ENCODE measurements at places on chromosomes 7 and 10.

- no peak for DNase-seq
Measured at GRCh38 chr7:158680754-158681153, 23.9 kb downstream of the NCAPG2 start.

DNA sequence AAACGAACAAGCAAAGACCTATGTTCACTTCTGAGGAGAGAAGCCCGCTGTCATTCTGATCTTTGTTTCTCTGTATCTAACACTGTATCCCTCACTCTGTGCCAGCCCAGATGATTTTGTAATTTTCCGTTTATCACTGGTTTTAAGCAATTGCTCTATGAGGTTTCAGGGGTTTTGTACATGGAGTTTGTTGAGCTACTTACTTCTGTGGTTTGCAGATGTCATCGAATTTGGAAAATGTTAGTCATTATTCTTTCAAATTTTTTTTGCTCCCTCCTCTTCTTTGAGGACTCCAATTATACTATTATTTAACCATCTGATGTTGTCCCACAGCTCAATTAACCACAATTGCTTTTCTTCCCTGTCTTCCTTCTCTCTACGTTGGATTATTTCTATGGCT lies 650.9 kb upstream of the IGFBP3 start:
- no peak for DNase-seq

DNA sequence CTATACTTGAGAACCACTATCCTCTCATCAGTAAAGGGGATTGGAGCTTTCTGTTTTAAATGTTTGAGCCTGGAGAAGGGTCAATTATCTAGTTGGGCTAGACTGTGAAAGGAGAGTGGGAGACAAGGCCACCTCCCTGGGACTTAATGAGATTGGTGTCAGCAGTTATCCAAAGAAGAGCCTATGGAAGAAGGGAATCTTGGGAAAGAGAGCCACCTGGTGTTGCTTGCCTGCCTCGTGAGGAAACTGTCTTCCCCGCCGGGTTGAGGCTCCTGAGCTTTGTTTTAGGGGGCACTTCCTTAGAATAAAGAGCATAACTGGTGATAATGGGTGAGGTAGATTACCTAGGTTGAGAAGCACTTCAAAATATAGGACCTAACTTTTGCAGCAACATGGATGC lies 32.0 kb upstream of the ABCB4 start:
- no peak for DNase-seq

DNA sequence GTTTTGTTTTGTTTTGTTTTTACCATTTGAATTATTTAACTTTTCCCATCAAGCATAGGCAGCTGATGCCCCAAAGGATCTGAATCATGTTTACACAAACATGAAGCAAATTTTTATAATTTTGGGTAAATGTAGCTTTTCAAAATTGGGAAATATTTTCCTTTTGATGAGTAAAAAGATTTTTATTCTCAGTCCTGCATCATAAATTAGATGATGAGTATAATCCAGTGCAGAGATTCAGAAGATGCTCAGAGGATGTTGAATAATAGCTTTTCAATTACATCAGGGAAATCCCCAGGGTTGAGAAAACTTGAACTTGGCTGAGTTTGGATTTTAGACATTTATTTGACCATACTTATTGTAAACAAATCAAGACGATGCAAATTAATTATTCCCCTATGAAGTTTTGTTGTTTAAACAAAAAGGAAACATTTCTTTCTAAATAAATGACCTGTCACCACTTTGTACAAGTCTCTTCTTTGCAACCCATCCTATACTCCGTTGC lies 121.7 kb downstream of the FAM204A start:
- no peak for DNase-seq

- no peak for DNase-seq
Measured at GRCh38 chr7:24972991-24973390, 7.0 kb downstream of the OSBPL3 start.

- no peak for DNase-seq
Measured at GRCh38 chr7:47957156-47957555, 8.9 kb upstream of the PKD1L1 start.

GRCh38 chr7:29483219-29484104 lies 80.2 kb upstream of the PRR15 start:
- no peak for DNase-seq

DNA sequence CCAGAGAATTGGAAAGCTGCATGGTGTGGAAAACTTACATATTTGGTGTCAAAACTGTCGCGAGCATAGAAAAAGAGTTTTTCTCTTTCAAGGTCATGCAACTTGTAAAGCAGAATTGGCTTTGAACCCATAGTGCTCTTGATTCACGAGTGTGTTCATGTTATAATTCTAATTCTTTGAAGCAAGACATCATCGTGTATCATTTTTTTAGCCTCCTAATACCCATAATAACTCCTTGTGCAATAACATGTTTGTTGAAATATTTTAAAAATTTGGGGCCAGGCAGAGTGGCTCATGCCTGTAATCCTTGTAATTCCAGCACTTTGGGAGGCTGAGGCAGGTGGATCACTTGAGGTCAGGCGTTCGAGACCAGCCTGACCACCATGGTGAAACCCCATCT lies 4.2 kb downstream of the CCL24 start:
- no peak for DNase-seq

DNA sequence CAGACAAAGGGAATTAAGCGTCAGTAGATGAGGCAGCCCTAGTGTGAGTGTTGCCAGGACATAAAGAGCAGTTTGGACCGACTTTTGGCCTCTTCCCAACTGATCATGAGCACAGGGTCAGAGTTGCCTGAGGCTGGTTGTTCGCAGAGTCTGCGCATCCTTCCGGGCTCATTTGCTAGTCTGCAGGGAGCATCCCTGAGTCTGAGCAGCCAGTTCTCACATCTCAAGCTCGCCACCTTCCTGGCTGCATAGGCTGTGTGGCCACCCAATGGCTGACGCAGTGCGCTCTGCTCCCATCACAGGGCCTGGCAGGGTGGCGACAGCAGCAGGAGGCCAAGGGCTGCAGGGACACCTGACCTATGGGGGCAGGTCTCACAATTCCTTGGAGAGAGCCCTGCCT lies 5.0 kb downstream of the GAD2 start:
- no peak for DNase-seq

DNA sequence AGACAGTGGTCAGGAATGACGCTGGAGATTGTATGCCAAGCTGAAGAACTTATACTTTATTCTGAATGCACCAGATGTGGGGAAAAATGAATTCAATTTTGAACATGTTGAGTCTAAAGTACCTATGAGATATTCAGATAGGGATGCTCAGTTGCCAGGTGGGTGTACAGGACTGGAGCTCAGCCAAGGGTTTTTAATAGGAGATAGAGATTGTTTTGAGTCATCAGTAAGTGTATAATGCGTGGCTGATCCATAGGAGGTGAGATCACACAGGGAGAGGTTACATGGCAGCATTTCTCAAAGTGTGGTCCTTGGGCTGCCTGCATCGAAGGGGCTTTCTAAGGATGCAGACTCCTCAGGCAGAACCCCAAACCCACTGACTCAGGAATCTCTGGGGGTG lies 6.8 kb upstream of the HIPK2 start:
- DNase-seq = no peak

GRCh38 chr7:155457544-155458110 lies 302 bp upstream of the EN2 start:
- DNase-seq = no peak

DNA sequence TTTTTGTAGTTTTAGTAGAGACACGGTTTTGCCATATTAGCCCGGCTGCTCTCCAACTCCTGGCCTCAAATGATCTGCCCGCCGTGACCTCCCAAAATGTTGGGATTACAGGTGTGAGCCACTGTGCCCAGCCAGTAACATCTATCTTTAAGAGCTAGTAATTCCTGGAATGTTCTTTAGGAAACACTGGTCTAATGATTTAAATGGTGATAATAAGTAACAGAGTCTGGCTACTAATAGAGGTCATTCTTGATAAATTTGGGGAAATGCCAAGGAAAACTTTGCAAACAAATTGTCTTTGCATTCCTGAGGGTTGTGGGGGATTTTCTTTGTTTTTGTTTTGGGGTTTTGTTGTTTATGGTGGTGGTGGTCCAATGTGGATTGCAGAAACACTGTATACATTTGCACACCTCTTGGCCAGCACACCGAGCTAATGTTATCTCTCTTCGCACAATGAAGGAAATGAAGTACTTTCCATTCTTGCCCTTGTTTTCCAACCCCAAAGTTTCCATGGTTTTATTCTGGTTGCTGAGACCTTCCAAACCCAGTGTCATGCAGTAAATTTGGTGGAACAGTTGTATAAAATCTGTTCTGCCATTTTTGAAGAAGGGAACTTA lies 51.3 kb upstream of the WIPF3 start:
- no peak for DNase-seq

DNA sequence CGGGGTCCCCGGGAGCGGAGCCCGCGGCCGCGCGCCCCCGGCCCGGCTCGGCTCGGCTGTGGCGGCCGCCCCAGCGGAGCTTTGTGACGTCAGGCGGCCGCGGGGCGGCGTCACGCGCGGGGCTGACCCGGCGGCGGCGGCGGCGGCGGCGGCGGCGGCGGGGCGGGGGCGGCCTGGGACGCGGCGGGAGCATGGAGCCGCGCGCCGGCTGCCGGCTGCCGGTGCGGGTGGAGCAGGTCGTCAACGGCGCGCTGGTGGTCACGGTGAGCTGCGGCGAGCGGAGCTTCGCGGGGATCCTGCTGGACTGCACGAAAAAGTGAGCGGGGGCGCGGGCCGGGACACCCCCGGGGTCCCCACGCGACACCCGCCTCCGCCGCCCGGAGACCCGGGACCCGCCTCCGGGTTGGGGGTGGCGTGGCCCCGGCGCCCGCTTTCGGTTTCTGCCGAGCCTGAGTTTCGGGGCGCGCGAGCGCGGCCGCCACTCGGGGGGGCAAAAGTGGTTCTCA lies at the start of gene PWWP2B:
PWWP2B (plus strand) TSS at position 165 of the 506 bp plus-strand sequence; CDS start at position 192, 27 bp downstream.
- peak; percentile 50 for DNase-seq

All from activated CD4-positive, alpha-beta T cell treated with anti-CD3 and anti-CD28 coated beads for 48 hours (primary cell).